Vagina (tissue), 2 donors: ENCODE measurements at places on chromosomes 11 and 22. TPM values are rescaled to one million over a fixed set of nuclear protein-coding genes. Genes with fewer than 3 reads are reported as not detected.
A peak's percentile ranks its signal among the peaks of the same experiment; 100 is the strongest.

TCIRG1 gene
- total RNA-seq = 121 TPM

- peak; percentile 72 for DNase-seq
Measured at GRCh38 chr11:75277211-75277805, 36.7 kb downstream of the TPBGL start.

SLC29A2 gene
- 4.2 TPM for total RNA-seq

- DNase-seq = no peak
Measured at GRCh38 chr11:50379484-50379883, 346.8 kb downstream of the OR4C45 start.

GRCh38 chr22:47042861-47043496 lies 280.5 kb downstream of the TBC1D22A start:
- no peak for DNase-seq

OR5AR1 gene
- not detected for total RNA-seq

- DNase-seq = no peak
Measured at GRCh38 chr11:118358071-118358470, 1.3 kb upstream of the UBE4A start.

APOL4 gene
- total RNA-seq = 4.2 TPM

TMEM151A gene
- total RNA-seq = 1.7 TPM

DNA sequence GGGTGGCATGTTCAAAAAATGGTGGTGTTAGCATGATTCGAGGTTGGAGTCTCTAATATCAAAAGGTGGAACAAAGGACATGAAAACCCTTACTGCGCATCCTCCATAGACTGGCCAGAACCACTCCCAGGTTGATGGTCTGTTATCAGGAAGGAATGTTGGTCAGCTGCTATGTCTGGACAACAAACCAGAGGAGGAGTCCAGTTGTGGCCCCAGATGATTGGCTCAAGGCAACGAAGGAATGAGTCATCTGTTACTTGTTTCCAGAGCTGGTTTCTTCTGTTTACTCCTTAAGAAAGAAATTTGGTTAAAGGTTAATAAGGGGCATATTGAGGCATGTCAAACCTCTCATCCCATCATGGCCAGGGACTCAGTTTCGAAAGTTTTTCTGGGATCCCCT lies 56.8 kb upstream of the GRIA4 start:
- DNase-seq = no peak

DNA sequence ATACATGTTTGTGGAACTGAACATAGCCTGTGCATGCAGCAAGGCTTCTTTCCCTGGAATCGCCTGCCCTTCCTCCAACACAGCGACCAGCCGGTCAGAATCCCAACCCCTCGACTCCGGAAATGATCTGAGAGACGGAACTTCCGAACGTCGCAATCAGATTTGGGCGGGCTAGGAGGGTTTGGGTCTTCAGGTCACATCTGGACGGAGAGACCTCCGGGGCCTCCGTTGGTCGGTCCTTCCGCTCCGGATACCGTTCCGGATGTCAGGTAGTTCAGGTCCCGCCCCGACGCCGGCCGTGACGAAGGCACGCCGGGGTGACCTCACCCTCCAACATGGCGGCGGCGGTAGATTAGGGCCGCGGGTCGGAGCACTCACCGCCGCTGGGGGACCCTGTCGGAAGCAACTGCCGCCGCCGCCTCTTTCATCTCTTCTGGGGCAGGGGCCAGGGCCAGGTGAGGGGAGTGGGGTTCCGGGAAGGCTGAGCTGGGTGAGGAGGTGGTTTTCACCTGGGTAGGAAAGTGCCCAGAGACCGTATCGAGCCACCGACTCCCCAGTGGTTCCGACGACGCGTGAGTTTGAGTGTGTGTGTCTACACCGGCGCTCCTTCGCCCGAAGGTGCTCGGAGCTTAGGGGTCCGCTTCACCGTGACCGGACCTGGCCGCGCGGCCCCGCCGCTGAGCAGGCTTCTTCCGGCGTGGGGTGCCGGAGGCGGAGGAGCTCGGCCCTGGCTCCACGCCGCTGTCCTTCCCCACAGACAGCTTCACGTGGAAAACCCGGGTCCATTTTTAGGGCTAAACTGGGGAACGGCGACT lies at the start of gene BCL2L13:
BCL2L13 (plus strand) TSS at position 326 of the 815 bp plus-strand sequence. CDS start 16,955 bp downstream, outside the sequence.
- no peak for DNase-seq

MUC2 gene
- not detected for total RNA-seq
